Bladder microvascular endothelial cell (primary cell): ENCODE measurements at places on chromosomes 5 and 9. TPM values are rescaled to one million over a fixed set of nuclear protein-coding genes. Genes with fewer than 3 reads are reported as not detected.

Gene MLANA
- not detected in 2 replicates for total RNA-seq

Gene LECT2
- not detected in 2 replicates for total RNA-seq

Gene QRFP
- not detected in 2 replicates for total RNA-seq

Gene LHX6
- total RNA-seq, result 14.1 and 20.4 TPM in 2 replicates

Gene IGFBPL1
- total RNA-seq, result 0.25 TPM in 1 of 2 replicates, not detected in the other

Gene CATSPER3
- not detected in 2 replicates for total RNA-seq

Gene HBEGF
- total RNA-seq, result 26.7 and 28.3 TPM in 2 replicates

Gene RANBP17
- total RNA-seq, result 5.5 and 16.5 TPM in 2 replicates

Gene ACTL7B
- total RNA-seq, result not detected in 2 replicates

Gene CLK4
- total RNA-seq, result 17.2 and 54.9 TPM in 2 replicates

Gene SMIM32
- not detected in 2 replicates for total RNA-seq

Gene C6
- total RNA-seq, result not detected in 2 replicates

Gene PCDHA1
- total RNA-seq, result 0.13 TPM in 1 of 2 replicates, not detected in the other

Gene SOWAHA
- total RNA-seq, result not detected in 2 replicates

Gene TPPP
- total RNA-seq, result 0.16 and 0.19 TPM in 2 replicates

Gene CSF2
- total RNA-seq, result 0.81 and 1.3 TPM in 2 replicates

Gene CDH10
- total RNA-seq, result 0.57 TPM in 1 of 2 replicates, not detected in the other

Gene RNF208
- 0.16 and 0.31 TPM in 2 replicates for total RNA-seq

Gene ATOX1
- 66.3 and 73.3 TPM in 2 replicates for total RNA-seq

Gene C9orf50
- total RNA-seq, result under 0.01 TPM in 1 of 2 replicates, not detected in the other

Gene PCDHGA5
- 0.49 and 2.0 TPM in 2 replicates for total RNA-seq

Gene SPTAN1
- 452 and 679 TPM in 2 replicates for total RNA-seq

Gene TSSK1B
- not detected in 2 replicates for total RNA-seq

Gene FBLL1
- 0.65 and 0.69 TPM in 2 replicates for total RNA-seq

Gene DDX4
- not detected in 2 replicates for total RNA-seq

Gene IFNA2
- not detected in 2 replicates for total RNA-seq

Gene PLAC8L1
- not detected in 2 replicates for total RNA-seq

Gene CER1
- not detected in 2 replicates for total RNA-seq

Gene ZNF366
- total RNA-seq, result 12.3 and 21.0 TPM in 2 replicates

Gene ACO1
- total RNA-seq, result 16.0 and 64.8 TPM in 2 replicates

Gene UHRF2
- 40.8 and 111 TPM in 2 replicates for total RNA-seq

Gene PCDHB3
- total RNA-seq, result 0.32 and 1.2 TPM in 2 replicates

Gene GZMA
- 0.13 TPM in 1 of 2 replicates, not detected in the other for total RNA-seq

Gene BHMT
- not detected in 2 replicates for total RNA-seq

Gene DMRT3
- not detected in 2 replicates for total RNA-seq

Gene ALG2
- total RNA-seq, result 27.5 and 49.2 TPM in 2 replicates

Gene SLC34A1
- total RNA-seq, result not detected in 2 replicates

Gene MARCOL
- total RNA-seq, result not detected in 2 replicates

Gene LNPEP
- total RNA-seq, result 22.5 and 52.2 TPM in 2 replicates

Gene TMEM252
- total RNA-seq, result not detected in 2 replicates

Gene SPINK6
- not detected in 2 replicates for total RNA-seq

Gene SEMA4D
- 2.1 and 8.4 TPM in 2 replicates for total RNA-seq

Gene SLC46A2
- total RNA-seq, result not detected in 2 replicates

Gene ZNF879
- 2.3 and 5.2 TPM in 2 replicates for total RNA-seq

Gene SPATA31D4
- not detected in 2 replicates for total RNA-seq

Gene SCGB3A2
- total RNA-seq, result not detected in 2 replicates
